Gastrocnemius medialis (tissue), 4 donors: ENCODE measurements at places on chromosomes 6 and 20. TPM values are rescaled to one million over a fixed set of nuclear protein-coding genes. Genes with fewer than 3 reads are reported as not detected.

GRCh38 chr6:84428300-84428907 lies 201.0 kb upstream of the CEP162 start:
- no peaks in the 10 kb centered on the region for H3K4me1 ChIP-seq
- DNase-seq: peak; percentile 12
- no peak overlapping the region for H3K4me3 ChIP-seq
- no peak overlapping the region for H3K27ac ChIP-seq
- no peaks in the 10 kb centered on the region for H3K27me3 ChIP-seq
- H3K36me3 ChIP-seq: no peaks in the 10 kb centered on the region

The NEDD9 gene
- 39.9 TPM for total RNA-seq

GRCh38 chr6:119720160-119720559 lies 370.6 kb upstream of the MAN1A1 start:
- H3K27ac ChIP-seq: no peak overlapping the region
- H3K36me3 ChIP-seq: no peaks in the 10 kb centered on the region
- H3K4me3 ChIP-seq: no peak overlapping the region
- no peaks in the 10 kb centered on the region for H3K4me1 ChIP-seq
- DNase-seq: no peak

DNA sequence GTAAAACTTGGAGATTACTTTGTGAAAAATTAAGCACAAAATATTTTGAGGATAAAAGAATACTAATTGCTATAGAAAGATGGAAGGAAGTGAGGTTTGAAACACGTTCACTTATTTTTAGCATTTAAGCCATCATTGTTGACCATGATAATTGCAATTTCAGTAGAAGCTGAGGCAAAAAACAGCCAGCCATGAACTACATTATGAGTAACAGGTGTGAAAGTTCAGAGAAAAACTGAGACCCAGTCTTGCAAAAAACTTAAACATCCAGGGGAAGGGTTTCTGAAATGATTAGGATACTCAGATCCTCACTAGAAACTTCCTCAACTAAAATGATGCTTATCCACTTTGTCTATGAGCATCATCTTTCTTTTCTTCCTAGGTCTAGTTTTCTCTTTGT lies 619.4 kb downstream of the PHF3 start:
- no peaks in the 10 kb centered on the region for H3K4me1 ChIP-seq
- H3K4me3 ChIP-seq: no peak overlapping the region
- no peaks in the 10 kb centered on the region for H3K27me3 ChIP-seq
- no peak for DNase-seq
- no peak overlapping the region for H3K27ac ChIP-seq

The HLA-DQB2 gene
- total RNA-seq: not detected

The PRICKLE4 gene
- total RNA-seq: 1.6 TPM
